Breast epithelium (tissue), 4 donors: ENCODE measurements at places on chromosomes 12 and 14.

GRCh38 chr12:39224971-39225370 lies 217.9 kb downstream of the KIF21A start:
- no peak for DNase-seq

GRCh38 chr12:694734-695503 lies 31.7 kb upstream of the NINJ2 start:
- no peak for DNase-seq

GRCh38 chr14:105469456-105470349 lies 4.9 kb upstream of the CRIP2 start:
- no peak for DNase-seq

GRCh38 chr14:33954016-33954598 lies 3.2 kb upstream of the EGLN3 start:
- no peak for DNase-seq

- DNase-seq: no peak
Measured at GRCh38 chr12:19916974-19917373, 451.4 kb upstream of the PDE3A start.

GRCh38 chr14:59374048-59374447 lies 91.1 kb downstream of the GPR135 start:
- no peak for DNase-seq

GRCh38 chr12:109098183-109098604 lies 797 bp downstream of the UNG start:
- DNase-seq: no peak

GRCh38 chr12:57840726-57841125 lies 5.8 kb downstream of the CTDSP2 start:
- no peak for DNase-seq

- no peak for DNase-seq
Measured at GRCh38 chr14:32224737-32225377, 21.8 kb upstream of the RNU6-8 start.

GRCh38 chr12:131688845-131689154 lies 22.1 kb upstream of the SFSWAP start:
- no peak for DNase-seq

GRCh38 chr12:15794196-15794595 lies 5.0 kb upstream of the EPS8 start:
- no peak for DNase-seq

- no peak for DNase-seq
Measured at GRCh38 chr14:98470663-98471062, 801.3 kb downstream of the BCL11B start.
